ENCODE measurements at places on chromosomes 12 and 14.

- DNase-seq = no peak
Measured at GRCh38 chr12:116969615-116970585, 59.1 kb downstream of the FBXW8 start.

DNA sequence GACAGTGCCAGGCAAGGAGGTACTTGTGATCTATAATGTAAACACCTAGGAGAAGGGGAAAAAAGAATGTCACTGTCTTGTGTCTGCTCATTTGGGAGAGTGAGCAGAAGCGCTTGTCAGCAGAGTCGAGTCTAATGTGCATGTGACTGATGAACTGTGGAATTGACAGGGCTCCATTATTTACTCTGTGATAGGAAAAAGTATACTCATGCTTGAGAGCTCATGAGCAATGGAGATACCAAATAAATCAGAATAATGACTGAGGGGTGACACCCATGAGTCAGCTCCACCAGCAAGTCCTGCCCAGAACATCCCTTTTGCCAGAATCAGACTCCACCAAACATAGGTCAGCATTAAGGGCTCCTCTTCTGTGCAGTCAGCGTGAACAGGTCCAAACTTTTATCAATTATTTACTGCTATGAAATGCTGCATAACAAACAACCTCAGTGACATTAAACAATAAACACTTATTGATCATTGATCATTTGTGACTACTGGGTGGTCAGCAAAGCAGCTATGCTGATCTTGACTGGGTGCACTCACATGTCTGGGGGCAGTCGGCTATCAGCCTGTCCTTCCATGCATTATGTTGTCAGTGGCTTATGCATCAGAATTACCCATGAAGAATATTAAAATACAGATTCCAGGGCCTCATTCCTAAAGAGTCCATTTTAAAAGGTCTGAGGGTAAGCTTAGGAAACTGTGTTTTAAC is 29.2 kb upstream of the WSCD2 start:
- no peak for DNase-seq

GRCh38 chr14:95984206-95984605 is 55.0 kb upstream of the C14orf132 start:
- no peak for DNase-seq

GRCh38 chr12:76284816-76285750 is 63.1 kb downstream of the BBS10 start:
- DNase-seq = no peak

Measured in CD4-positive, alpha-beta T cell treated with Interleukin-10 for 1 hour (primary cell).